GF-D8 (cell line): ENCODE measurements at places on chromosomes 3 and 15.

GRCh38 chr15:59676565-59676964, 12.6 kb downstream of the BNIP2 start:
- no peak for DNase-seq

- DNase-seq: no peak
These were observed 15.8 kb downstream of the TRAT1 start for GRCh38 chr3:108838436-108838835.

- DNase-seq: no peak
These were observed 775.9 kb downstream of the SQOR start for GRCh38 chr15:46410705-46411104.

DNA sequence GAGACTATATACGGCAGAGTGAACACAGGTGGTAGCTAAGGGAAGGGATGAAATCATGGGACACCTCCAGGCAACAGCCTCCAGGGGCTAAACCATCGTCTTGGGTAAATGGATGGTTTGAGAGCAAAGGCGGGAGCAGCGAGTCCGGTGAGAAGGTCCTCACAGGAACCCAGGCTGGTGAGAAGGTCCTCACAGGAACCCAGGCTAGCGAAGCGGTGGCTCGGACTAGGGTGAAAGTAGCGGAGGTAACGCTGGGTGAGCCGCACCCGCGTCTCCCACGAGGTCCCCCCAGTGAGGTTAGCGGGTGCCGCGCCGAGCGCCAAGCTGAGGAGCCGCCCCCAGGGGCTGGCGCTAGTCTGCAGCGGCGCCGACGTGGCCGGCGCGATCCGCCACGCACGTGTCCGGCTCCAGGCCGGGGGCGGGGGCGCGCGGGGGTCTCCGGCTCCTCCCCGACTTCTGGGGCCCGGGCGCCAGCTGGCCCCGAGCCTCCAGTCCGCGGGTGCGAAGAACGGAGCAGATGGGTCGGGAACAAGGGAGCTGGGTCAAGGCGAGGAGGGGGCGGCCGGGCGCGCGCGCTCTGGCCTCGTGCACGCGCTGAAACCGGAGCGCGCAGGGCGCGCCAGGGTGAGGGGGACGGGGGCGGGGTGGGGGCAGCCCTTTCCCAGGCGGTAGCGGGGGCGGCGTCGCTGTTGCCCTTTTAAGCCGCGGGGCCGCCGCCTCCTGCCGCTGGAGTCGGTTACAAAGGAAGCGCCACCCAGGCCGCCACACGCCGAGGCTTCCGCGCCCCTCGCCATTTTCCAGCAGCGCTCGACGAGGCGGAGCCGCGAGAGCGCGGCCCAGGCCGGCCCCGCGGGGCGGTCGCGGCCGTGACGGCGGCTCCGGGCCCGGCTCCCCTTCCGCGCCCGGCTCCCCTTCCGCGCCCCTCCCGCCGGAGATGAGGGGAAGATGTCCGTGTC, at the start of gene UBE2Q2:
Gene UBE2Q2 (plus strand): TSS at position 726 of the 956 bp plus-strand sequence. CDS start 220 bp downstream, at position 946.
- DNase-seq: no peak

GRCh38 chr15:63503739-63504246, 600 bp upstream of the USP3 start:
- no peak for DNase-seq

- DNase-seq: peak; percentile 20
These were observed 327.5 kb downstream of the UACA start for GRCh38 chr15:70435872-70436271.

DNA sequence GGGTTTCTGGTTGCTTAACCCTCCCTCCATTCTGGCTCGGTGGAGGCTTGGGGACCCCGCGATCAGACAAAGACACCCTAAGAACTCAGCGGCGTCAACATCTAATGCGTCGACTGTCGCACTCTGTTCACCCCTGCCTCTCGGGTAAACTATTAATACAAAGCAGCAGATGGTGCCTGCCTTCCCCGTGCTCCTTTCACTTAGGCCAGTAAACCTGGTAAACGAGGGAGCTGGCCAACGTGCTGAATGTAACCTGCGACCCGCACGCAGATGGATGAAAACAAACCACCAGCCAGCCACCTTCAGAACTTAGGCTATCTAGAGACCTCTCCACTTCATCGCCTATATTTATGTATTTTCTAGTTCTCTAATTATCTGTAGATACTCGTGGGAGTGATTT, 848 bp upstream of the CADPS start:
- DNase-seq: no peak

GRCh38 chr3:149634573-149634972, 23.3 kb downstream of the WWTR1 start:
- no peak for DNase-seq

- no peak for DNase-seq
These were observed 109.6 kb upstream of the ARHGEF3 start for GRCh38 chr3:56911363-56911762.

DNA sequence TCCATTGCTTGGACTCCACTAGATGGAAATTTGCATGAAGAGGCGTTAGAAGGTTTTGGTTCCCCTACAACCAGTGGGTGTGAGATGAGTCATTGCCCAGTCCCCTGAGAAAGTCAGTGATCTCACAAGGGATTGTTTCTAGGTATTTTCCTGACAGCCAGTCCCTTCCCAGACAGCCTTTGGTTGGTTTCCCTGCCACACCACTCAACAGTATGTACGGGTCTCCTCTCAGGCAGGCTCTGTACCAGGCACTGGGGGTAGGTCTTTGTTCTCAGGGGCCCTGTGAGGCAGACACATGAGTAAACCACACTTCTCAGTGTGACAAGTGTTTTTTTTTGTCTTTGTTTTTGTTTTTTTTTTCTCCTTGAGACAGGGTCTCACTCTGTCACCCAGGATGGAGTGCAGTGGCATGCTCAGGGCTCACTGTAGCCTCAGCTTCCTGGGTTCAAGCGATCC, 4.0 kb downstream of the LAMP3 start:
- DNase-seq: no peak

- no peak for DNase-seq
These were observed 2.3 kb upstream of the TM4SF19 start for GRCh38 chr3:196340466-196340865.

GRCh38 chr15:74428442-74428787, 5.3 kb downstream of the SEMA7A start:
- no peak for DNase-seq

DNA sequence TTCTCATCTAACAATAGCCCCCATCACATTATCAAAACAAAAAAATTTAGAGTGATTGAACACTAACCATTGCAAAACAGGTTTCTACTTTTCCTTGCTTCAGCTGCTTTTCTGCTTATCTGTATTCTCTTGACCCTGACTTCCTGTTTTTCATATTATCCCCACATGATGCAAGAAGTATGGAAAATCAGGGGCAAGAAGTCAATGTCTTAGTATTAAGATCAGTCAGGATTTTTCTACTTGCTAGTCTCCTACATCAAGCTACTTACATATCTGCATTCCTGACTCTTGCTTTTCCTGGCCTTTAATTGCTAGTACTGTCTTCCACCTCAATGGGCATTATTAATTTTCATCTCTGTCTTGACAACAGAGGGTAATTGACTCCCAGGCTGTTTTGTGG, 300.2 kb downstream of the OTOL1 start:
- DNase-seq: no peak

GRCh38 chr3:183824761-183825455, 469 bp downstream of the MAP6D1 start:
- DNase-seq: no peak

DNA sequence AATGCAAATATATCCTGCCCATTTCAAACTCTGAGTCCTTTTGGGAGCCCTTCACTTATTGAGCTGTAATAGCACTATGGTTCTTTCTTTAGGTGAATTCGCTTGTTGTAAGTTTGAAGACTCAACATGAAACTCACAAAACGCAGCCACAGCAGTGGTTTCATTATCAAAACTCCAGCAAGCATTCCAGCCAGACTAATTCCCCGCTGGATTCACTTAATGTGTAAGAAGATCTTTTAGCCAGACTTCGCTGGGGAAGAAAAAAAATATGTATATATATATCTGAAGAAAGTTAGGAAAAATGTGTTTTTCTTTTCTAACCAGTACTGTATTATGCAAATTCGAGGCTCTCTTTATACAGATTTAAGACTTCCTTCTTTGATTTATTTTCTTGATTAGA, 241.1 kb downstream of the WNT5A start:
- no peak for DNase-seq

- DNase-seq: no peak
These were observed 51.1 kb downstream of the RARB start for GRCh38 chr3:25478964-25479726.

DNA sequence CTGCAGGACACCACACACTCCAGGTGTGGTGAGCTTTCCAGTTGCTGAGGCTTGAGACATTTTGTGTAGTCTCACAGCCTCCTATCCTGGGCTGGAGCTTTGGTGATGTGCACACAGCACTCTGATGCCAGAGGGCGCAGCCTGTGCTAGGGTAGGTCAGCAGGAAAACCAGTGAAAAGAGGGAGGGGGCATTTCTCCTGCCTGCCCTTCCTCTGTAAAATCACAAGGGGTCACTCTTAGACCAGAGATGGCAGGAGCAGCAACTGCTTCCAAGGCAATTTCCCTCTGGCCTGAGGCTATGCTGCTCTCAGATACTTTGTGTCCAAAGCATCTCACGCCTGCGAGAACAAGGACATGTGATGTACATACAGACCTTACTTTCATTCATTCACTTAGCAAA, 16.5 kb upstream of the MUSTN1 start:
- DNase-seq: no peak

DNA sequence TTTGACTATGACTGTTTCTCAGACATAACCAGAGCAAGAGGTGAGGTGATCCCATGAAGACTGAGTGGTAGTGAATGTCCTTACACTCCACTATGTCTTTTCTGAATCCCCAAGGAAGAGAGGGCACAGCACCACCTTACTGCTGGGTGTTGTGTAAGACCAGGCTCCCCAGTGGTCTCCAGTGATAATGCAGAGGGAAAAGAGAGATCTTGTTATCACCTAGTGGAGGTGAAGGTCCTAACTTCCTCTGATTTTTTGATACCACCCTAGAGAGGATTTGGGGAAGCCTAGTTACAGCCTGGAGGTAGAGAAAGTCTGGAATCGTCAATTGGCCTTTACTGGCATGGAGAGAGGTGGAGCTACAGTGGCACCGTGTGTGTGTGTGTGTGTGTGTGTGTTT, 288.0 kb upstream of the BCHE start:
- DNase-seq: no peak

- DNase-seq: no peak
These were observed 306.7 kb downstream of the LRTM1 start for GRCh38 chr3:54621184-54621583.

DNA sequence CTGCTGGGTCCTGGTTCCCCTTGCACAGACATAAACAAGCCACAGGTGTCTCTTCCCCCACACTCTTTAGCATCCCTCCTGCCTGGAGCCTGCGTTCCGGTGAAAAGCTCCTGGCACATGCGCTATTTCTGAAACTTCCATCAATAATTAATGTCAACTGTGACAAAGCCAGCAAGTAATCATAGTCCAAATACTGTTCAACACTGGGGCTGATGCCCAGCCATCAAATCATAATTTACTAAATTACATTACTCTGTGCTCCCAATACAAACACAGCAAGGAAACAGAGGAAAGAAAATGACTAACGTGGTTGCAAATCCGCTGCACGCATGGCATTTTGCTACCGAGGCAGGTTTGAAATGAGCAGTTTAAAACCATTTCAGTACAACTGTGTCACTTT, 294.7 kb downstream of the ERC2 start:
- no peak for DNase-seq

- DNase-seq: no peak
These were observed 4.6 kb downstream of the EPM2AIP1 start for GRCh38 chr3:36988356-36988755.

GRCh38 chr3:190012784-190013183, 107.9 kb downstream of the P3H2 start:
- DNase-seq: no peak
